ENCODE measurements at places on chromosomes 3 and 15.

DNA sequence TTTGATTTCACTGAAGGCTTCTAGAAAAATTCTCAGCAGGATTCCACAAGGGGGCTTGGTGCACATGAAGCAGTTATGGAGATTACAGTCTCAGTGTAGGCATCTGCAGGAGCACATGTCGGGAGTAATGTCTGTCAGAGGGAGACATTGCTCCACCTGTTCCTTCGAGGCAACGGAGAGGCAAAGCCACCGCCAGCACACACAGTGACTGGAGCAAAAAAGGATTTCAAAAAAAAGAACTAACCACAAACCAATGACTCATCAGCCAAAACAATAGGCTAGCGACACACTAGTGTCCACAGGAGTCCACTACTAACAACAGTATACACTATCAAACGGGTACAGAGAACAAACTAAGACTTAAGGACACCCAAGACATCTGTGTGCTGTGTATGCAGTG lies 68.9 kb downstream of the NPTN start:
- DNase-seq, result no peak

DNA sequence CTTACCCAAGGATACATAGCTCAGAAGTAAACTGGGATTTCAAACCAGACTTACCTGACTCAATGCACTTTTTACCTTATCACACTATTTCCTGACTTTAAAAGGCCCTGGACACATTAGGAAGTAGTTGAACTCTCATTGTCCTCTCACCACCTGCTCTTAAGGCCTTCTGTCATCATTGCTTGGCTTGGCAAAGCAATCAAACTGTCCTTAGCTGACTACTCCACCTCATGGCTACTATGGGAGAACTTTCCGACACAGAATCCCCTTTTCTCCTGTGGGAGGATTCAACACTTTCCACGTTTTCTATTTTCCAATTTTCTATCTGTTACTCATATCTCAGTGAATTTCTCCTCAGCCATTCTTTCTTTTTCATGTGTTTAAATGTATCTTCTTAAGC lies 55.4 kb downstream of the ZNF148 start:
- no peak for DNase-seq

- DNase-seq, result no peak
Observed at GRCh38 chr15:41367418-41367817, 34.7 kb downstream of the NUSAP1 start.

DNA sequence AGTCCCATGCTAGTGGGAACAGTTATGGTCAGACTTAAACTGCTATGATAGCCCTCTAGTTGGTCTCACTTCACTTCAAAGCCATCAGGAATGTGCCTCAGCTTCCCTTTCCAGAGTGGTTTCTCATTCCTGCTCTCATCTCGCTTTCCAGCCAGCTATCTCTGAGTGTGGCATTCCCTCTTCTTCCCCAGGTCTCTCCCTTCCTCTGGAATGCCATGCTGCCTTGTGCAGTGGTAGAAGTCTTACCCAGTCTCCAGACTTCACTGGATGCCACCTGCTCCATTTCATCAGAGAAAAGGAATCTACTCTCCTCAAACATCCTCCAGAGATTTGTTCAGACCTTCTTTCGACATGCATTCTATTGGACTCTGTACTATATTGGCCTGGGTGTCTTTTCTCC lies 83.0 kb downstream of the AGBL1 start:
- no peak for DNase-seq

DNA sequence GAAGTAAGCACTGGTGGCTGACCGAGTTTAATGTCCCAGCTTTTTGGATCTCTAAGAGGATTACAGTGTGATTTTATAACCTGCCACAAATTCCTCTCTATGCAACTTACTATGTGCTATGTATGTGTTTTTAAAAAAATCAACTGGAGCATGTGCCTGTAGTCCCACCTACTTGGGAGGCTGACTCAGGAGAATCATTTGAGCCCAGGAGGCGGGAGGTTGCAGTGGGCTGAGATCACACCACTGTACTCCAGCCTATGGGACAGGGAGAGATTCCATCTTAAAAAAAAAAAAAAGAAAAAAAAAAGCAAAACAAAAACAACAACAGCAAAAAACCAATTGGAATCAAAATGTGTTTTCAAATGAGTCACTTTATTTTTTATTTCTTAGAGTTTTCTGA lies 29.6 kb downstream of the DUT start:
- no peak for DNase-seq

DNA sequence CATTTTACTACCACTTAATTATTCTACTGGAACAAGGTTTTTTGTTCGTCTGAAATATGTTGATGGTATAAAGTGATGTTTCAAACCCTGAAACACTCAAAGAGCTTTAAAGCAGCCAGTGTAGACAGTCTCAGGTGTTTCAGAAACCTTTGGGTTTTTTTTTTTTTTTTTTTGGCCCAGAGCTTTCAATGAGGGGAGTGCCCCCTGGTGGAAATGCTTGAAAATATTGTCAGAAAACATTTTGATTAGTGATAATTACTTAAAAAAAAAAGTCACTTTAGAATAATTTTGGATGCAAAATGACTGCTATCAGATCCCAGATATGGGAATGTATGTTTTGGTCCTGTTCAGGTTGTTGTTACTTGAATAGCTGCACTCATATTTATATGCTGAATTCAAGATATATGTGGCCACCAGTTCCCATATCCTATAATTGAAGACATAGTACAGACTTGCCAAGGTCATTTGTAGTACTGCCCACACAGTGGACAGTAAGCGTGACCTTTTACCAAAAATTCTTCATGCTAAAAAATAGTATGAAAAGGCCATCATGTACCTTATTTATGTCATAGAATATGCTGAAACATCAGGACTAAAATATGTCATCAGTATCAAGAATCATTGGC lies 35.9 kb downstream of the SATB1 start:
- no peak for DNase-seq

GRCh38 chr3:13853256-13853977 lies 26.5 kb downstream of the WNT7A start:
- DNase-seq, result no peak

GRCh38 chr3:18786650-18787323 lies 361.5 kb upstream of the KCNH8 start:
- DNase-seq, result no peak

DNA sequence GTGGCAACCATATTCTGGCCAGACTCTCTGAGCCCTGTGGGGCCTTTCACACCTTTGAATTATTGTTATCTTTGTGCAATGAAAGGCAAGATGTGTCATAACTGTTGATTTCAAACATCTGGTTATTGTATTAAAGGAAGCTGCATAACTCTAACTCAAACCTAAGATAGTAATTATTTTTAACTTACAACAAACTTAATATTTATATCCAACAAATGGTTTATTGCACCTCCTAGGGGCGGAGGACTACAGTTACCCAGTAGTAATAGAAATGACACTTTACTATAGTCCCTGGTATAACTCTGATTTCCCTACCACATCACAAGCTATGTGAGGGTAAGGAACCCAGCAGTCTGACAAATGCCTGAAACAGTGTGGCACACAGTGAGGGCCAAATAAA lies 363.9 kb upstream of the SUCLG2 start:
- no peak for DNase-seq

DNA sequence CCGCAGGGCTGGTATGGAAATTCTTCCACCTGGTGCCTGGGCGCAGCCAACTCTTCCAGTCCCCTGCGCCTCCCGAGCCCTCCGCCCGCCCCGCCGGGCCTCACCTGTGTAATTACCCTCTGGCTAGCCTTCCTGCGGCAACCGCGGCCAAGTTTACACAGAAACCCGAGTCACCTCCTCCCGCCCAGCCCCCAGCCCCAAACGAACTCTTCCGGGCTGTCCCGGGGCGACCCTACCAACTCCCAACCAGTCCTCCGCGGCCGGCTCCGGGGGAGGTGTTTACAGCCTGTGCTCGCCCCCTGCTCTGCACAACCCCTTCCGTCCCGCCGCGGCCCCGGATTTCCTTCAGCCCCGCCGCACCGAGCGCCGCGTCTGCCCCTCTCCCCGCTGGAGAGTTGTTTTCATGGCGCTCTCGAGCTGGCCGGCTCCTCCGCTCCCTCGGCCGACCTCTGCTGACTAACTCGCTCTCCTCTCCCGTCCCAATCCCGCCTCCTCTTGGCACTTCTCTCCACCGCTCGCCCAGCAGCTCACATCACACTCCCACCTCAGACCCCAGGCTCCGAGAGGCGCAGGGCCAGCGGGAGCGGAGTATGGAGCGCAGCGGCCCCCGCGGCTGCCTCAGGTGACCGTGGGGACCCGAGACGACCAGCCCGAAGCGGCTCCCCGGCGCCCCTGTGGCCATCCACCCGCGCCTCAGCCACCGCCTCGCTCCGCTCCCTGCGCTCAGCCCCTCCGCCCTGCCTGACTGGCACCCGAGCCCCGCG lies 538 bp downstream of the ATOSA start:
- DNase-seq, result no peak

- no peak for DNase-seq
Observed at GRCh38 chr3:58038675-58039292, 30.6 kb downstream of the FLNB start.

DNA sequence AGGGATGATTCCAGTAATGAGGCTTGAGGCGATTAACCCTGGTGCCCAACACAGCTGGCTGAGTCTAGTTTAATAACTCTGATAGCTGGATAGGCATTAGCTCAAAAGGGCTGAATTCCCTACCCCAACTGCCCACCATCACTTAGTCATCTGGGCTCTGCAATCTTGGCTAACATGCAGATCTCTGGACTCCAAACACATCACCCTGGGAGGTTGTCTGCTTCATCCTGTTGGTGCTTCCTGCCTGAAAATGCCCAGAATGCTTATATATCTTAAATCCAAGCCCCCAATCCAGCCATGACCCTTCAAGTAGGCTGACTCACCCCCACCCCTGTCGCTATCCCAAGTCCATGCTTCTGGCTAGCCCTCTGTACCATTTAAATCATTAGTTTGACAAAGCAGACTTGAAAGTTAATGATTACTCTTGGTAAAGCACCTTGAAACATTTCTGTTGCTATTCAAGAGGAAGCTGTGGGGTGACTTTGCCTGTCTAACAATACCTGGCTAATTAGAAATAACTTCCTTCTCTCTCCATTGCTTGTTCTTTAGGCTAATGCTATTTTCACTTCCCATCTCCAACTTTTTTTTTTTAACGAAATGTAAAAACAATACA lies 107.0 kb upstream of the RORA start:
- no peak for DNase-seq

DNA sequence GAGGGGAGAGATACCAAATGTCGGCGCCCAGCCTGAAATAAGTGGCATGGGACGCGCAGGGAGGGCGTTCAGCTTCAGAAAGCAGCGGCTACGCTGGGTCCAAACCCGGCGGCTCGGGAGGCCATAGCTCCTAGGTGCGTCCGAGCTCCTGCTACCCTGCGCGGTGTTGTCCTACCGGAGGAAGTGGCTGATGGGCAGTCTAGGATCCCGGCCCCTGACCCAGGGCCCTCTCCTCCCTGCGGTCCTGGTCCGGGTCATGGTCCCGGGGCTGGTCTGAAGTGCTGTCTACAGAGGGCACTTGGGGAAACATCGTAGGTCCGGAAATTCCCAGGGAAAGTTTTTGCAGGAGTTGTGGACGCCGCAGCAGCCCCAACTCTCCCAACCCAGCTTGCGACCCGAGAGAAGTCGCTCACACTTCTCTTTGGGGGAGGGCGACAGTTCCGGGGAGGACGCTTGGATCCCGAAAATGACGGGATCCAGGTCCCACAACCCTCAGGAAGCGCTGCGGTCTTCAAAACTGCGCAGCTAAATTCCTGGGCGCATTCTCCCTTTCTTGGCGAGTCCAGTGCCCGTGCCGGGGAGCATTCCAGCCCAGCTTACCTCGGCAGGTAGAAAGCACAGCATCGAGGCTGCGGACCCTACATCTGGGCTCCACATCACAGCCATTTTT lies 9.1 kb upstream of the FOXB1 start:
- no peak for DNase-seq

DNA sequence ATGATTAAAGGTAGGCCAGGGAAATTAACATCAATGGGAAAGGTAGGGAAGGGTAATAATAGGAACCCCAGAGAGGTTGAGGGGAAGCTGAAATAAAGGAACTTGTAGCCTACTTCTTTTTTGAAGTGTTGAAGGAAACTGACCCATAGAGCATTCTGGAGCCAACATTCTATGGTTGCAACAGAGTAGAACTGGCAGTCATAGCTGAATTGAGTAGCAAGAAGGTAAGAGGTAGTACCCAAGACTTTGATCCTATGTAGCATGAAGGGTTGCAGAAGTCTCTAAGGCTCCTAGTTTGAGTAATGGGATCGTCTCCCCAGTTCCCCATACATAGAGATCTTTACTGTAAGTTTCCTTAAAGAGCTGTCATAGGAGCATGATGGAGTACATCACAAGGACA lies 7.4 kb upstream of the ZNF774 start:
- no peak for DNase-seq

- no peak for DNase-seq
Observed at GRCh38 chr3:181554233-181554765, 157.4 kb upstream of the SOX2 start.

GRCh38 chr3:169509359-169509758 lies 154.2 kb downstream of the MECOM start:
- no peak for DNase-seq

GRCh38 chr3:45020534-45020933 lies 5.6 kb upstream of the CLEC3B start:
- DNase-seq, result no peak

GRCh38 chr3:31565288-31565687 lies 32.6 kb downstream of the STT3B start:
- no peak for DNase-seq

DNA sequence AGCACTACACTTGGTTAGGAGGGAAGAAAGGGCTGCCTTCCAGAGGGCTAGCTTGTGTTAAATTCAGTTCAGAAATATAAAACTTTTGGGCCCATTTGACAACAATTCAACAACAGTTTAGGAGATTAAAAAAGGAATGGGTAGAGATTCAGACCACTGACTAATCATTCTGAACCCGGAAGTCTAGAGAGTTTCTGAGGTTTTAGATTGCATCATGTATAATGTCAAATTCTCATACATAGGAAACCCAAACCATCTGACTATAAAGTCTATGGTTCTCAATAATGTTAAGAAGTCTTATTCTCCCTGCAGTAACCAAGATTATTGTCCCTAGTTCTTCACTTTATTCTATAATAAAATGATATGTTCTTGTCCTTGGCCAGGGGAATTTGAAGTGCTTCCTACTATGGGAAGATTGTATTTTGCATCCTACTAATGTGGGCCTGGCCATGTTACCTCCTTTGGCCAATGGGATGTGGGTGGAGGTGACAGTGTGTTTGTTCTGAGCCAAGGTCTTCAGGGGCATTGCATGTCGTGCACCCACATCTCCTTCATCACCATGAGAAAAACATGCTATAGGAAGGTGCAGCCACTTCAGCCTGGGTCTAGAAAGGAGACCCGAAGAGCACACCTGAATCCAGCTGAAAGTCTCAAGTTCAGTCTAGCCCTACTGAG lies 66.4 kb upstream of the CCNL1 start:
- DNase-seq, result no peak

DNA sequence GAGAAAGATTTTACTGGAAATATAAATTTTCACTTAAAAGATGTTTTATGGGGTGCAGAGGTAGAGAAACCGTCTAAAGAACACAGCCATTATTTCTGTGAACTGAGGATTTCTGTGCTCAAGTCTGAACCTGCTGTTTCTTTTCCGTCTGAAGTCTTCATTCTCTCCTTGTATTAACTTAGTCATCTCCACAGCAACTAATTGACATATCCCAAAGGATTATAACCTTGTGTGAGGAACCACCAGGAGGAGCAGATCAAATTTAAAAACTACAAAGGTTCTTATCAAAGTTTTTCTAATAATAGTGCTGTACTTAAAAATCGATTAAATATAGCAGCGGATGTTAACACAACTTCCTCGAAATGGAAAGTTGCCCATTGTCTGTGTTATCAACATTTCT lies 31.1 kb upstream of the ICE2 start:
- DNase-seq, result no peak
